CMK (cell line): ENCODE measurements at places on chromosomes 6 and 20.

DNA sequence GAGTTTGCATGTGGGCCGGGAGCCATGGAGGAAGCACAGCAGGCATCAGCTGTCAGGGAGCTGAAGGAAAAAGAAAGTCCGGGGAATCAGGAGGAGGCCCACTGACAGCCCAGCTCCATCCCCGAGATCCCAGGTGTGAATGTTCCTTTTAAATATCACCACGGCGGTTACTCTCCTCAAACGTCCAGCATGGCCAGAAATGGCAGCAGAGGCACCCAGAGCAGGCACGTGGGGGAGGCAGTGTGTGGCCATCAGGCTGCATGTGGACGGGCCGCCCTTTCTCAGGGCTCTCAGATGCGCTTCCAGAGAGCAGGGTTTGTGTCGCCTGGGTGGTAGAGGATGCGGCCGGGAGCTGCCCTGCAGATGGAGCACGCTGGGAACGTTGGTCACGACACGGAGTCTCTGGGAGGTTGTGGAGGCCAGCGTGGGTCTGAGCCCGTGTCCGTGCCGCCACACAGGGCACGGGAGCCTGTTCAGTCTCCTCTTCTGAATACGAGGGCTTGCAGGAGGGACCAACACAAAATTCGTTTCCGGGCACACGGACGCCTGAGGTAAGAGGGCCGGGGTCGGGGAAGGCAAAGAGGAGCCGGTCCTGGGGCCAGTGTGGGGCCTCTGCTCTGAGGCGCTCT, 45.3 kb upstream of the DACT2 start:
- DNase-seq = no peak

GRCh38 chr6:112691289-112691688, 344.2 kb downstream of the RFPL4B start:
- DNase-seq = no peak

DNA sequence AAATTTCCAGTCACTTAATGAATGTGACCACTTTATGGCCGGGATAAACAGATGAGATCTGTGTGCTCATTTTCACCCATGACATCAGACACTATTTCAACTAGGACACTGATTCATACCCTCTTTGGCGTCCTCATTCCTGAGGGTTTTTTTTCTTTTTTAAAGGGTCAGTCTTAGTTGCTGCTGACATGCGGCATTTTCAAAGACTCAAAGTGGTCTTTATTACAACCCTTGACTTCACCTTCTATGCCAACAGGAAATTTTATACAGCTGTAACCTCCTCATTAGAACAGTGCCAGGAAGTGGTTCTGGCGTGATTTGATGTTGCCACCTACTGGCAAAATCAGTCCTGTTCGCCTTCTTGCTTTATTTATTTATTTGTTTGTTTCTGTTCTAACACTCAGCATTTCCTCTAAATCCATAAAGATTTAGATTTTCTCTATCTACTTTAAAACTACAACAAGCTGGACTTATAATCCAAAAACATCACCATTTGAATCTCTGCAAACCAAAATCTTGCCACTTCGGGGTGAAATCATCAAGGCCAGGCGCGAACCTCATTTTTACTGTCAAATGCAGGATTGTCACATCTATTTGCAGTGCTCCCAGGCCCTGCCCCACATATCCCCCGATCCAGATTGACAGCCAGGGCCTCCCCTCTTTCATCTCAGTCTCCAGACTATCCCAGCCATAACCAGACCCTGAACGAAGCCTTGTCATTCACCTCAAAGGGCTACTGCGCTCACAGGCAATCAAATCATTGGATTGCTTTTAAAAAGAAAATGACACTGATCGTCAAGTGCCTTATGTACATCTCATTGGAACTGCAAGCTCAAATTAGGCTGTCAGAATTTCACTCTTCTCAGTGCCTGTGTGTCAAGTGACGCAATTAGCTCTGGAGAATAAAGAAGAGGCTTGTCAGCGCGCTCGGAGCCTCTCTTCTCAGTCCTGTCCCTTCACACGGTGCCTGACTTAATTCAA, 77.5 kb downstream of the C6orf118 start:
- DNase-seq = no peak

DNA sequence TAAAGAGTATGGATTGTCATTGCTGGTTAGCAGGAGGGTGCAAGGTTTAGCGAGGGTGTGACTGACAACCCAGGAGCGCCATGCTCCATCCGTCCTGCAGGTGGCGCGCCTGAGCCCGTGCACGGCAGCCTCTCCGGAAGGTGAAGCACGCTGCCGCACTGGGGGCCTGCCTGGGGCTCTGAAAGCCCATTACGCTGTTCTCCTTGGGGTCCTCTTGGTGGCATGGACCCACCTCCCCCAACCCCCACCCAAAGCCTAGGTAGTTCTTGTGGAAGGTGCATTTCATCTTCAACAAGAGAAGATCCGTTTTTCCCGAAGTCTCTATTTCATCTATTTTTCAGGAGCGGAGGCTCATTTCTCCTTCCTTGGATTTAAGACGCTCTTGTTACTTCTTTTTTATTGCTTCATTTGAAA, 197.4 kb upstream of the KCNG1 start:
- no peak for DNase-seq

DNA sequence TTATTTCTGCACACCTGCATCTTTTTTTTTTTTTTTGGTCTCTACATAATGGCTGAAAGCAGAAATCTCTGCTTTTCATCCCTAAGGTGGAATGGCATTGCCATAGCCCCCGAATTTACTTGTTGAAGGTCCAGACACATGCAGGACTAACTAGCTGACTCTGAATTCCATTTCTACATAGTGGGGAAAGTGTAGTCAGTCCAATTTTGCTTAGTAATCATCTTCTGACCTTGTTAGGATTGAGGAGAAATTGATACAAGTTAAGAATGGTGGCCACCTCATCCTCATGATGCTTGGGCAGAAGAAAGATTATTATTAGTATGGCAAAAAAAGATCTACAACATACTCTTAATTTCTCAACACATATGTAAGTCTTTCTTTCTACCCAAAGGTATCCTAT, 16.4 kb upstream of the FAM83B start:
- no peak for DNase-seq

- no peak for DNase-seq
Observed at GRCh38 chr6:109456710-109457561, 1.4 kb upstream of the MICAL1 start.

DNA sequence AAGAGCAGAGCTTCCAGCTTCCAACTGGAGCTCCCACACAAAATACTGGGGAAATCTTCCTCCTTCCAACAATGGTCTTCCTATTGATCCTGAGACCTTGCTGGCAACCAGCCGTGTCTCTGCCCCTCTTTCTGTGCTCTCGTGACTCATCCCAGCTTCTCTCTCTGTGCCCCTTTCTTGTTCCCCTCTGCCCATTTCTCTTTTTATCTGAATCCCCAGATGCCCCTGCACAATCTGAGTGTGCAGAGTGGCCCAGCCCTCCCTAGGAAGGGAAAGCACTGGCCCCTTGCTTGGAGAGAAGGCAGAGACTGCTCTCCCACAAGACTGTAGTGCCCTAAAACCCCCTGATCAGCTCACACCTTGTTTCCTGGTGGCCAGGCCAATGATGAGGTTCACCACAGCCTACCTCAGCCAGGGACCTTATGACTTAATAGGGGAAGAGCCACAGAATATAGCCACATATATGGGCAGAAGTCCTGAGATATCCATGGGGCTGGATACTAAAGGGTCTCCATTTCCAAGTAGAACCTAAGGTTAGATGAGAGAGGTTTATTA, 23.1 kb upstream of the MAS1L start:
- no peak for DNase-seq

GRCh38 chr6:90229331-90230010, 67.2 kb downstream of the BACH2 start:
- DNase-seq = no peak

DNA sequence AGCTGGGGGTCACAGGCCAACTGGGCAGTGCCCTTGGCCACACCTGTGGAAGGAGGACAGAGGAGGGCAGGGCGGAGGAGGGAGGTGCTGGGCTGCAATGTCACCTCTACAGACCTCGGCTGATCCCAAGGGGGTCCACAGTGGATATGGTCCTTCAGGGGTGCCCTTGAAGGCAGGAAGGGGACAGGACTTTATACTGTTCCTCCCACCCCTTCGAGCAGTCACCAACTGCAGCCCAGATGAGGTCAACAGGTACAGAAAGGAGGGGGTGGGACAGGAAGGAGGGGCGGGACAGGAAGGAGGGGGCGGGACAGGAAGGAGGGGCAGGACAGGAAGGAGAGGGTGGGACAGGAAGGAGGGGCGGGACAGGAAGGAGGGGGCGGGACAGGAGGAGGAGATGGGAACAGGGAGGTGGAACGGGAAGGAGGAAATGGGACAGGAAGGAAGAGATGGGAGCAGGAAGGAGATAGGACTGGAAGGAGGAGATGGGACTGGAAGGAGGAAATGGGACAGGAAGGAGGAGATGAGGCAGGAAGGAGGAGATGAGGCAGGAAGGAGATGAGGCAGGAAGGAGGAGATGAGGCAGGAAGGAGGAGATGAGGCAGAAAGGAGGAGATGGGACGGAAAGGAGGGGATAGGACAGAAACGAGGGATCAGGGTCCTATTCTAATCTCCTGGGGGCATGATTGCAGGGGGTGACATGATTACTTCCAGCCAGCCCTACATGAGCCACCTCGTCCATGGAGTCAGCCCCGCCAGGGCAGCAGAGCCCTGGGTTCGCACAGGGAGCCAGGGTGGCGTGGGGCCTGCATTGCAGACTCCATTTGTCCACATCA, 19.4 kb upstream of the MRGBP start:
- DNase-seq = peak; percentile 85

- no peak for DNase-seq
Observed at GRCh38 chr20:11769825-11770224, 147.9 kb upstream of the BTBD3 start.

DNA sequence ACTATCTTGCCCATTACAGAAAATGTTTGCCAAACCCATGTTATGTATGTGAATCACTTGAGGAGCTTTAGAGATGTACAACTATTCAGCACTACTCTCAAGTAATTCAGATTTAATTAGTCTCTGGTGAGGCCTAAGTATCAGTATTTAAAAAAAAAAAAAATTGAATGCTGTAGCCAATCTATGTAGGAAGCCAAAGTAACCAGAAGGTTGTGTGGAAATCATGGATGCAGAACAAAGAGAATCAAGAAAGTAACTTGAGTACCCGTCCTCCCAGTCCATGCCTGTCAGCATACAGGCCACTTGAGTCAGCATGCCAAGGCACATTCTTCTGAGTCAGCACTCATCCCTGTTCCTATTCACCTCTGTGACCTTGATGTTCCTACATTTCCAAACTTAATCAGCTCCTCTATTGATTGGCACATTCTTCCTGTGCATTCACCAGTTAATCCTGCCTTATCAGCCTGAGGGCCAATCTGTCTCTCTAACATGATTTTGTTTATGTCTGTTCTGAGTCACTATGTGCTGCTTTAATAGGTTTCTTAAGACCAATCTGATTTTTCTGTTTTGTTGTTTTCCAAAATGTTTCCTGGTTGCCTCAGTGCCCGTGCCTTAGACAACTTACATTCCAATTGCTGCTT, 165.6 kb downstream of the KCNQ5 start:
- no peak for DNase-seq
